ENCODE measurements at places on chromosomes 4 and X.

- DNase-seq, result no peak
Measured at GRCh38 chrX:132876523-132877338, 81.7 kb downstream of the HS6ST2 start.

- DNase-seq, result no peak
Measured at GRCh38 chrX:37541991-37542390, 29.5 kb upstream of the LANCL3 start.

- DNase-seq, result no peak
Measured at GRCh38 chrX:3680459-3680858, 33.0 kb downstream of the PRKX start.

DNA sequence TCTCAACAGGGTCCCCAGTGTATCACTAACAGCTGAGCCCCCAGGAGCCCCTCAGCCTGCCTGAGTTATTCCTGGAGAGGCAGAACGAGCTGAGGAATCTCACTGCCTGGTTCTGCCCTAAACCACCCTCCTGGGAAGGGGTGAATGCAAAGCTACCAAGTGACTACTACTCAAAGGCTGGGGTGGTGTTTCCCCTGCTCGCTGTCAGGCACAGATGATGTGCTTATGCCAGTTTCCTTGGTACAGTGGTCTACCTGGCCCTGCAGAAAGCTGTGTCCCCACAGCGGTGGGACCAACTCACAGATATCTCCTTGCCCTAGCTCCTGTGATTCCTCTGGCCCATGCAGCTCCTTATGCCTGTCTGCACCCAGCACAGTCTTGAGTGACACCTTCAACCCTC, 35.4 kb upstream of the ASMTL start:
- no peak for DNase-seq

DNA sequence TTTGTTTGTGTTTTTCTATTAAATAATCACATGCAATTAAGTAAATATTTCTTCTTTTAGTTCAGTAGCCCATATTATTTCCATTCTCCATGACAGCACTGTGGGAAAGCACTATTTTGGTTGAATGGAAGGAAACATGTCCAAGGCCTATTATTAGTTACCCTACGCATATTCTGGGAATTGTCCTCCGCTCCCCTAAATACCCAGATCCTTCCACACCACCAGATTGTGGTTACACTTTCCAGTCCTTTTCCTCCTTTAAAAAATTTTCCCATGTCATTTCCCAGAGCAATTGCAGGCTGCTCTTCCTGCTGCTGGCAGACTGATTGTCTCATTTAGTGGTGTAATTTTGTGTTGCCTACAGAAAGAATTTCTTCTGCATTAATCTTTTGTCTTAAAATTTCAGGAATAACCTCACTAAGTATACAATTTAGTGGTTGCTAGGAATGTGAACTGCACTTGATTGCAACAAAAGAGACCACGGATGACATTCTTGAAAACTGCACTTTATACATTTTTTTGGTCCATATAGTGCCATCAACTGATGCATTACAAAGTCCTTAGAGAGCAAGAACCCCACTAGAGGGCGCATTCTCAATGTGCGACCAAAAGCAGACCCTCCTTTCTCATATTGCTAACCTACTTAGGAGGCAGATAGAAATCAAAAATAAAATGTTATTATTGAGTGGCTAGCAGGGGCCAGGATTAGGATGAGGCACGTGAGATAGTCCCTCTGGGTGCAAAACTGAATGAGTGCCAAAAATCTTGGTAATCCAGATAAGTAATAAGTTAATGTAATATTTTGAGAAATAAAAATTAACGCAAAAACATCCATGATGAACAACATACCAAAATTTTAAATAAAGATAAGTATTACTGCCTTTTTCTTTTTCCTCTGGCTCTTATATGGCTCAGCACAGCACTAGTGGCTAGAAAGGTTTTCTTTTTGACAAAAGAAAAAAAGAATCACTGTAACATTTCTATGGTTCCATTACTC, 98.8 kb upstream of the IQCM start:
- no peak for DNase-seq

DNA sequence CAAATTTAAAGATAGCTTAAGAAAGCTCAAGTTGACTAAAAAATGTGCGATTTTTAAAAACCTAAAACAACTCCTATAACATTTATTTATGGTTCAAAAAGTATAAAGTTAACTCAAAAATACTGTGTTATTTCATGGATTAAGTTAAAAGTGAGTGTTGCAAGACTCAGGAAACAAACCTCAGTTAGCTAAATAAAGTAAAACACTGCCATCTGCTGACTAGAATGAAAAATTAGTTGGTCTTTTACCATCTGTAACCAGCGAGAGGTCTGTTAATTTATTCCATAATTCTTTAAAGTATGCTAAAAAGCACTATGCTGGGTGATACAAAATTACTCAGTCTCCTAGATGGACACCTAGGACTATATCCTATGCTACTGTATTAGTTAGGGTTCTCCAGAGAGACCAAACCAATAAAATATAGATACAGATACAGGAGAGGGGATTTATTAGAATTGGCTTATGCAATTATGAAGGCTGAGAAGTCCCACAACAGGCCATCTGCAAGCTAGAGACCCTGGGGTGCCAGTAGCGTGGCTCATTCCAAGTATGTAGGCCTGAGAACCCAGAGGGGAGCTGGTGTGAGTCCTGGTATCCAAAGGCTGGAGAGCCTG, 4.9 kb upstream of the WDFY3 start:
- DNase-seq, result no peak

- DNase-seq, result no peak
Measured at GRCh38 chr4:137310593-137311490, 221.5 kb downstream of the PCDH18 start.

GRCh38 chr4:650951-651883, 22.9 kb downstream of the ATP5ME start:
- peak; percentile 62 for DNase-seq

- no peak for DNase-seq
Measured at GRCh38 chr4:86403575-86403974, 43.7 kb upstream of the MAPK10 start.

DNA sequence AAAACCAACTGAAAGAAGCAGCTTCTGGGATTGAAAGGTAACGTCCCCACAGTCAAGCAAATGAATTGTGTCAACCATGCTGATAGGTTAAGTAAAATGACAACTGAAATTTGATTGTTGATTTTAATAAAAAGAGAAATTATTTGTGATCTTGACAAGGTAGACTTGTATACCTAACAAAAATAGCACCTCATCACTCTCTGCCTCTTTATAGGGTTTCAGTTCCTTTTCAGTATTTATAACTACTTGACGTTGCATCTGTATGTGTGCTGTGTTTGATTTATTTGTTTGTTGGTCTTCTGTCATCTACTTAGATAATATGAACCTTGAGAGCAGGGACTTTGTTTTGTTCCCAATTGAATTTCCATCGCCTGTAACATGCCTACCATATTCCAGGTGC, 7.9 kb upstream of the PPP3CA start:
- DNase-seq, result no peak

- DNase-seq, result no peak
Measured at GRCh38 chr4:150136036-150136435, 57.8 kb downstream of the DCLK2 start.

- DNase-seq, result no peak
Measured at GRCh38 chrX:86023811-86024210, 23.5 kb downstream of the CHM start.

- DNase-seq, result no peak
Measured at GRCh38 chr4:125169192-125169591, 145.6 kb upstream of the FAT4 start.

DNA sequence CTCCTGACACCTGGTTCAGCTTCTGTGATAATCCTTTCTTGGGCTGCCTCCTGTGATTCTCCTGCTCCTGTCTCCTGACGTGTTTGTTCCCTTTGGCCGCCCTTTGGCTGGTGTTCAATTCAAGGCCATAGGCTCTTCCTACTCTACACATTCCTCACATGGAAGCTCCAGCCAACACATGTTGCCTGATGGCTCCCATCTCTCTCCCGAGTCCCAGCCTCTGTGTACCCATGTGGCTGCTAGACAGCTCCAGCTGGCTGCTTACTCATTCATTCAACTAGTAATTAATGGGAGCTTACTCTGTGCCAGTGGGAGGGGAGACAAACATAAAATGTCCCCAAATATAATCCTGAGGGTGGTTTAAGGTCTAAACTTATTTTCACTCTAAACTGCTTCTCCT, 9.2 kb upstream of the MED28 start:
- no peak for DNase-seq

- DNase-seq, result no peak
Measured at GRCh38 chr4:149766135-149766534, 49.5 kb downstream of the IQCM start.

- no peak for DNase-seq
Measured at GRCh38 chr4:77650787-77651186, 45.2 kb downstream of the CXCL13 start.

DNA sequence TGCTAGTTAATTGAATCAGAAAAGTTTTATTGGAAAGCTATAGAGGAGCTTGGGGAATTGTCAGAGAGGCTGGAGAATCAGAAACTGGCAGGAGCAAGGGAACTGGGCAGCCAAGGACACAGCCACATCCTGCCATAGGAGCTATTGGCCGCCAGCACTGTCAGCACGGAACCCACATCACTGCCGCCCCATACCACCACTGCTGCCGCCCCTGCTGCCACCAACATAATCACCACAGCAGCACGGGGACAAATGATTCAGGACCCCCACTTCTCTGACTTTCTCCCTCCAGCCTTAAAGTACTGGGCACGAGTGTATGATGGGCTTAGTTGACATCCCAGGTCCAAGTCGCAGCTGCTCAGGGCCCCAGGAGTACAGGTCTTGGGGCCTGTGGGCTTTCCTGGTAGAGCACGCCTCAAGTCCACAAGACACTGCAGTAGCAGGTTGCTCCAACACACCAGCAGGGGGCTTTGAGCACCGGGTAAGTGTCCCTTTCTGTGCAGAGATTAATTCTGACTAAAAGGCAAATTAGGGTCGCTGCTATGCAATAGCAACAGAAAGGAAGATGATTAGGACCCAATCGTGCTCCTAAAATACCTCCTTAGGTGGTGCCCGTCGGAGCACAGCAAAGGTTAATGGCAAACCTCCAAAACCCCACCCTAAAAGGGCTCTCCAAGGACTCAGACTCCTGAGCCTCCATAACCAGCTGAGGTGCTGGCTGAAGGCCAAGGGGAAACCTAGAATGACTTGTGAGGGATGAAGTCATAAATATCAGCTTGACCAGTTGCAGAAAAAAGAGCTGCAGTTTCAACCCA, 6.9 kb downstream of the PJA1 start:
- no peak for DNase-seq

- no peak for DNase-seq
Measured at GRCh38 chrX:24207826-24208225, 58.3 kb downstream of the ZFX start.

DNA sequence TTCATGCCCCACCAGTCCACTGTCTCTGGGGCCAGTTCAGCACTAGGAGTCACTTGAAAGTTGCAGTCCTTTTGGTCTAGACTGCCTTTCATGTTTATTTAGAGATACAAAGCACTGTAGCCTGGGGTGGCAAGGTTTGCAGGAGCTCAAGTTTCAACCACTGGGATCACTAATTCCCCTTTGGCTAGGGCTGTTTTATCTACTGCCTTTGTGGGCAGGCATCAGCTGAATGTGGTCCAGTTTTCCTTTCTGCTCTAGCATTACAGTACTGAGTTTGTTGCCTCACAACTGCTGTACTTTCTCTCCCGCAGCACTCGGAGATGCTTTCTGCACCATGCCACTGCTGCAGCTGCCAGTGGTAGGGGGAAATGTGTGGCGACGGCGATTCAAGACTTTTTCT, 222.3 kb upstream of the HDX start:
- DNase-seq, result no peak

DNA sequence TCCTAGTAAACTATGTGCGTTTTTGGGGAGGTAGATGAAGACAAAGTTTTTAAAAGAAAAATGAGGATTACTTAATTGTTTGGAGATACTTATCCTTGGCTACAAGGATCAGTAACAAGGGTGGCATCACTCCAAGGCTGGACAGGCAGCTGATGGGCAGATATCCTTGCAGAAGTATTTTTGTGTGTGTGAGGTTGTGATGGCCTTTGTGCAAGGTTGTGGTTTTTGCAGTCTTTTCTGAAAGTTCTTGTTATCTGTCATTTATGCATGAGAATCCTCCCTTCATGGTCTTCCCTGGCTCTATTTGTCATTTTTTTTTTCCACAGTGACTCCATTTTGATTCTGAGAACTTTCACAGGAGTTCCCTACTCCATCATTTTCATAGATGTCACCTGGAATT, 96.0 kb upstream of the C1GALT1C1 start:
- no peak for DNase-seq

- DNase-seq, result no peak
Measured at GRCh38 chr4:53863736-53864365, 200.6 kb downstream of the CHIC2 start.

GRCh38 chrX:15356444-15356843, 21.1 kb upstream of the PIGA start:
- DNase-seq, result no peak

GRCh38 chr4:88215351-88215750, 56.9 kb upstream of the ABCG2 start:
- DNase-seq, result no peak

DNA sequence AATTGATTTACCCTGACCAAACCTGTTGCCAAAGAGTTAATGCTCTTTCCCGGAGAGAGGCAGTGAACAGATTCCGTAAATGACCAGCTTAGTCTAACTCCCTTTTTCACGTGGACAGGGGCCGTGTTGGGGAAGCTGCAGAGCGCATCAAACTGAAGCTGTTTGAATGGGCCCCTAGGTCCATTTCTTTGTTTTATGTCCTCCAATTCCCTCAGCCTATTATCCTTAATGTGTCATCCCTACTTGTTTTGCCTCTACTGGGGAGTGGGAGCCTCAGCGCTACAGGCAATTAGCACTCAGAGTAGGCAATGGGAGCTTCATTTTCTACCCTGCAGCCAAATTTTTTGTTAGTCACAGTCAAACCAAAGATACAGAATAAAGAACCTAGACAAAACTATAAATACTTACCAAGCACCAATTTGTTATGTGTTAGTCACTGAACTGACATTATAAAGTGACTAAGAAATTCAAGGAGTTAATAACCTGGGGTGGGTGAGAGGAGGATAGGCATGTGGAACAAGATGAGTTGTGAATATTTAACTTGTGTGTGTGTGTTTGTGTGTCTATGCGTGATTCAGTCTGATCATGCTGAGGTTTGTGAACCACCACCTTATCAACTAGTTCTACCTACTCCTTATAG, 417.4 kb downstream of the PACRGL start:
- DNase-seq, result no peak

DNA sequence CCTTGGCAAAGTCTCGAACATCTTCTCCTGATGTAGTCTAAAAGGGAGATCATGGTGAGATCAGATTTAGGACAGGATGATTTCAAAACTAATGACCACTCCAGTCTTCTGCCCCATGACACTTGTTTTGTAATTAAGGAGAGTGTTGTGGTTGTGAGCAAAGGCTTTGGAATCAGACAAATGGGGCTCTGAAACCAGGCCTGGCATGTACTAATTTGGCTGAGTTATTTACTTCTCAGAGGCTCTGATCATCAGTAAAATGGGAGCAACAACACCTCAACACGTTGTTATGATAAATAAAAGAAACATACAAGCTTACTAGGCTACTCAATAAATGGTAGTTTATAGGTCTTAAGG, 106.9 kb upstream of the FTHL17 start:
- no peak for DNase-seq

DNA sequence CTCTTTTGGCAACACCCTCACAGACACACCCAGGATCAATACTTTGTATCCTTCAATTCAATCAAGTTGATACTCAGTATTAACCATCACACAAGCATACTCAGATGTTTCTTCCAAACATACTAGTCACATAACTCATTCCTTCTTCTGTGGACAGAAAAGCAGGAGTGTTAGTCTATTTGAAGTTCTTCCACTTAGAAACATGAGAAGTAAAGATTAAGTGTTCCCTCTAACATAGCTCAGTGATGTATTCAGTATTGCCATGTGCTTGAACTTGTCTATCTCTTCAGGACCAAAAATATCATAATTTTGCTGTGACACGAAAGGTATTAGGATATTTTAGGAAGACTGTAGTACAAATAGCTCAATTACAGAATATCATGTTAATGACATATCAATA, 25.8 kb upstream of the MAGED1 start:
- DNase-seq, result no peak
